ENCODE measurements at places on chromosomes 11 and 22.

GRCh38 chr22:43281394-43281793 lies 61.8 kb downstream of the SCUBE1 start:
- DNase-seq: no peak

DNA sequence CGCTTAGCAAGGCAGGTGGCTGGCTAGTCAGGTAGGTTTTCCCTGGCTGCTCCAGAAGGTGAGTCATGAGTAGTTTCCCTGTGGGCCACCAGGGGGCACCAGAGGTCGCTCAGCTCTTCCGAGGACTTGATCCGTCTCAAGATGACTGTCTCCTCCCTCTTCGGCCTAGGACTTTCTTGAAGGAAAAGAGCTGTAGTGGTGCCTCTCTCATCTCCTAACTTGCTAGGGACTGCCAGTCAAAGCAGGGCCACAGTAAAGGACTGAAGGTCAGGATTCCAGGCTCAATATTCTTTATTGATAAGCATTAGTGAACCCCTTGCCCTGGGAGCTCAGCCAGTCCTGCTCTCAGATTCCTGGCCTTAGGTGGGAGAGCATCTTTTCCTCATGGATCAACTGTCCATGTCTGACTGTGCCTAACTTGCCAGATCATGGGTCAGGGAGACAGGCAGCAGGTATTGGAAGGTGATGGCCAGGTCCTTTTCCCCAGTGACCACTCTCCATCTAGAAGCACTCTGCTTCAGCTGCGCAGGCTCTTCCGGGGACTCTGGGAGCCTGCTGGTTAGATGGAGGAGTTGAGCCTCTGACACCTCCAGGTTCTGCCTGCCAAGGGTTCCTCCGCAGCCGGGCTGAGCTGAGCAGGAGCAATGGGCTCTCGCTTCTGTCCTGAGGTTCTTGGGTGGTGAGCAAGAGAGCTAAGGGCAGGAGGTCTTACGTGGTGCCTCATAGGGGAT lies 1.9 kb downstream of the POLD4 start:
- DNase-seq: peak; percentile 77

DNA sequence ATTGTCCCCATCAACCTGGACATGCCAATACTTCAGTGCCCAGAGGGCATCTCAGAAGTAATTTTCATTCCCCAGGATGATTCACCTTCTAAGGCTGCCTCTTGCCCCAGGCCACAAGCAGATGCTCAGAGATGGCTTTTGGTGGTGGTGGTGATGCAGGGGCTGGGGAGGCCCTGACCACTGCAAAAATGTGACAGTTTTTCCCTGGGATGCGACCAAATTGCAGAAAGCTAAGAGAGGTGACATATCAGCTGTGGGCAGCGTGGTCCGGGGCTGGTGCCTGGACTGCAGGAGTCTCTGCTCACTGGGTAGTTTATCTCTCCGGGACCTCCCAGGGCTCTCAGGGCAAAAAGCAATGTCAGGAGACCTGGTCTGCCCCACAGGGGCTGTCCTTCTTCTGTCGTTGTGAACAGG lies 39.7 kb upstream of the ACCSL start:
- DNase-seq: no peak

GRCh38 chr11:78099666-78100065 lies 20.0 kb upstream of the NDUFC2 start:
- DNase-seq: no peak

DNA sequence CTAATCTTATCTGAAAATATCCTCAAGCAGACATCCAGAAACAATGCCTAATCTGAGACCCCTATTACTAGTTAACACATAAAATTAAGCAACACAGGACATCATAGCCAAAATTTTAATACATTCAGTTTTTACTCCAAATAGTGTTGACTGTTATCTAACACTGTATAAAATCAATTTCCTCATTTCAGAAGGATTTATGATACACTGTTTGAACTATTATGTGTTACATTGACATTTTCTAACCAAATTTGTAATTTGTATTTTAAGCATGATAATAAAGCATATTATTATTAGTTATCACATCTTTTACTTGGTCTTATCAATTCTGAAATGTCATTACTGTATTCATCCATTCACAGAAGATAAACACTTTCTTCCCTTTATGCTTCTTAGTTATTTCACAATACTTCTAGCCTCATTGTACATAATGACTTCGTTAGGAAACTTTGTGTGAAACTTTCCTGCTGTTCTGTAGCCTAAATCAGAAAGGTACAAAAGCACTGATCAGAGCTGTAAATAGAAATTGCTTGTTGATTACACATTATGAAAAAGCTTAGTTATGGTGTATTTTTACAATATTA lies 1248.9 kb downstream of the JRKL start:
- DNase-seq: no peak

GRCh38 chr22:17376950-17377349 lies 7.7 kb downstream of the CECR2 start:
- no peak for DNase-seq

DNA sequence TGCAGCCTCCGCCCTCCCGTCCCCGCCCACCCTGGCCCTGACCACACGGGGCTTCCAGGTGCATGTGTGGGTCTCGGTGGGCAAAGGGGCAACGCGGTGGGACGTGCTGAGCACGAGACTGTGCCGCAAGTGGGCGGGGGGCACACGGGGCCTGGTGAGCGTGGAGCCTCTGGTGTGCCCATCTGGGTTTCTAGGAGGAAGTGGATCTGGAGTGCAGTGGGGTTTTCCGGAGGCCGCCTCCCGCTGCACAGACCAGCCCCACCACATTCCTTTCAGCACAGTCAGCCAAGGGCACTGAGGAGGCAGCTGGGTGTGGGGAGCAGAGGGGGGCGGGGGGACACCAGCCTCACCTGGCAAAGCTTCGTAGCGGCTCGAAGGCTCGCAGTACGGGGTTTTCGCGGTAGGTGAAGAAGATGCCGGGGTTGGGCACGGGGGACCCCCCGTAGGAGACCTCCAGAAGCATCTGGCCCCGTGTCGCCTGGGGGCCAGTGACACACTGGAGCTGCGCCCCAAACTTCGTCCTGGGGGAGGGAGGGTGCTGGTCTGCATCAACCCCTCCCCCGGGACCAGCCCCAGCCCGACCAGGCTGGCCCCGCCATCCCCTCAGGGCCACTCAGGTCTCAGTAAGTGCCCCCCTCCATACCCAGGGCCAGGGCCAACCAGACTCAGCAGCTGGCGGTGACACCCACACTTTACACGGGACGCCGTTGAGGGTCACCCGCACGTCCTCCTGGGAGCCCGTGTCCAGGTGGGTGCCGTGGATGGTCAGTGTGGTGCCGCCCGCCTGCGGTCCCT lies 12.4 kb upstream of the MAPK11 start:
- DNase-seq: no peak

Data from CD4-positive, alpha-beta T cell treated with Interleukin-10 for 1 hour (primary cell).